ENCODE measurements at places on chromosomes 7 and 10.

DNA sequence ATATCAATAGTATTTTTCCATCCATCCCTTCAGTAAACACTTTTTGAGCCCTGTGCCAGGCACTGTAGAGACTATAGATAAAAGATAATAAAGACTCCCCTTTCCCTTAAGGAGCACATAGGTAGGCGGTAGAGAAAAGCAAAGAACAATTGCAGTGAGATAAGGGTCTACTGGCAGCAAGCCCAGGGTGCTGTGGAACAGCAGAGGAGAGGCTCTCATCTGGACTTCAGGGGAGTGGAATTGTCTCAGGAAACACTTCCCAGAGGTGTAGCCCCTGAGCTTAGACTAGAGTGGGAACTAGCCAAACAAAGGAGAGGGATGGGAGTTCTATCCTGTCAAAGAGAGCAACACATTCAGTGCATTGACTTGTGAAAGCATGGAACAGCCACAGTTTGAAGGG is 102.0 kb downstream of the NRF1 start:
- no peak for DNase-seq

DNA sequence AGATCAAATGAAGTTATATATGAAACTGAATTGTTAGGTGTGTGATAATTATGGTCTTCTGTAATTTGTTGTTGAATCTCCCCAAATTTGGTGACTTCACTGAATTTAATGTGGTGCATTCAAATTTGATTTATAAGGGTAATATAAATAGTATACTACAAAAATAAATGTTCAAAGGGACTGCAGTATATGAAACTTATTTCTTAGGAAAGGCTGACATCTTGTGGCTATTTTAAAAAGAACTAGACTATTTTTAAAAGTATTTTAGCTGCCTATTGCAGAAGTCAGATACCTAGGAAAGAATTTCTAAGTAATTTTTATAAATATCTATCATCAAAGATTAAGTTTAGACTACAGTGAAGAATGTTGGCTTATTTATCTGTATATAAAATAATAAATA is 36.6 kb downstream of the ATRNL1 start:
- DNase-seq: no peak

DNA sequence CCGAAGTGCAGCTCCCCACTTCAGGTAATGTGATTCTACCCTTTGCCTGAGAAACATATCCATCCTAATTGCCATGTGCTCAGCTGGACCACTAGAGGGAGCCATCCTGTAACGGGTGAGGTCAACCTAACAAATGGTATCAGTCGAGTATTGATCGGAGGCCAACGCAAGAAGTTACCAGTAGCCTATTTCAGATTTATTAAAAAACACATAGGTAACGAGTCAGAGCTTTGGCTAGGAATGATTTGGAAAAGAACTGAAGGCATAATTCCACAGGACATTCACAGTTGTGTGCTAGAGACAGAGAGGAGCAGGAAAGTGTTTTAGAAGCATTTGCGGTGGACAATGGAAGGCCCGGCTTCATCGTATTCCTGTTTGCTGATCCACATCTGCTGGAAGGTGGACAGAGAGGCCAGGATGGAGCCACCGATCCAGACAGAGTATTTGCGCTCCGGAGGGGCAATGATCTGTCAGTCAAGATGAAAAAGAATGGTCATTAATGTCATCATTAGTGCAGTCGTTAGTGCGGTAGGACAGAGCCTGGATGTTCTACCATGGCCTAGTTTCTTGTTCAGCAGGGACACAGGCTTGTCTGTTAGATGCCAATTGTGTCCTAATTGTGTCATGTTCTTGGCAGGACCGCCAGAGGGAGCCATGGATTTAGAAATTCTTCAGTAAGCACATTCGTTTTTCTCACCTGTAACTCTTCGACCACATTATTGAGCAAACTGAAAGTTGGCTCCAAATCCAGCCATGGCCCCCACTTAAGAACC is 17.5 kb downstream of the ACTA2 start:
- peak; percentile 51 for DNase-seq

- no peak for DNase-seq
Measured at GRCh38 chr10:30719832-30720231, 90.3 kb upstream of the LYZL2 start.

Data from anterior cingulate cortex (tissue), 58 donors.